ENCODE measurements at places on chromosomes 4 and X.

GRCh38 chr4:157219711-157220370 lies 687 bp upstream of the GRIA2 start:
- no peak for DNase-seq

- DNase-seq: no peak
Measured at GRCh38 chrX:19096586-19096985, 25.7 kb downstream of the ADGRG2 start.

DNA sequence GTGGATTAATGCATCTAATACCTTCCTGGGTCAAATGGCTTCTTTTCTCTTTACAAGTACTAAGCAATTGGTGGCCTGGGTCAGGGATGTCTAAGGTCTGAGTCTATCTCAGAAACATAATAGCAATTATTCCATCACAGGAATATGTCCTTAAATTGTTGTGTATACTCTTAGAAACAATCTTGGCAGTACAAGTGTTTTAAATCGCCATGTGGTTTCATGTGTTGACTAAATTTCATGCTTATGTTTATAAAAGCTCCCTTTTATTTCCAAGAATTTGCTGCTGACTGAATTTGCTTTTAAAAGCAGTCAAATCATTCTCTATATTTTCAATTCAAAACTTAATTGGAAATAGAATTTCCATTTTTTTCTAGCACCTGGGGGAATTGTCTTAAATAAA lies 125.3 kb upstream of the PACRGL start:
- no peak for DNase-seq

- DNase-seq: no peak
Measured at GRCh38 chr4:163673848-163674697, 179.6 kb downstream of the TMA16 start.

DNA sequence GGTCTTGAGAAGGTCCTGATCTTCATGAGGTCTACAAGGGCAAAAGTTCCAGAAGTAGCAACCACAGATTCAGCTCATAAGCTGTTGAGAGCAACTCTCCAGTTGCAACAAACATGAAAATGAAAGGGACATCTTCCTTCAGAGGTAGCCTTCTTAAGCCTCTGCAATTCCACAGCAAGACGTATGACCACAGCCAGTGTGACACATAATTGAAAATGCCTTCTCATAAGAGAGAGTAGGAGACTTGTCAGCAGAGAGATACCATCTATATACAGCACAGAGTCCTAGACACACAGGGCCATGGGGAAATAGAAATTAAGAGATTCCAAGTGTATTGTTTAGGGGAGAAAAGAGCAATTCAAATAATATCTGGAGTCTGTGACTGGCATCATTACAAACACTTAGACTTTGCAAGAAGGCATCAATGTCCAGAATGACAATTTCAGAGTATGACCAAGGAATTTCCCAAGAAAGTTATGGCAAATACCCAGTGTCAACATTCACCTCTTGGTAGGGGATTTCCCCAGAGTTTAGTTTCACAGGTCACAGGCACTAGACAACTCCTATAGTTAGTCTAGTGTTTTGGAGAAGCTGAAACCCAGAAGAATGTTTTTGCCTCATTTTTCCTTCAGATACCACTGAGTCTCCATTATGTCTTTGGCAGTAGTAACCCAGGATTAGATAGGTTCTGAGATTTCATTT lies 340.3 kb downstream of the ZNF674 start:
- no peak for DNase-seq
